NCI-H510A treated with DMSO at 0.1 percent for 48 hours (cell line): ENCODE measurements at places on chromosomes 7 and 10.
A peak's percentile ranks its signal among the peaks of the same experiment; 100 is the strongest.

DNA sequence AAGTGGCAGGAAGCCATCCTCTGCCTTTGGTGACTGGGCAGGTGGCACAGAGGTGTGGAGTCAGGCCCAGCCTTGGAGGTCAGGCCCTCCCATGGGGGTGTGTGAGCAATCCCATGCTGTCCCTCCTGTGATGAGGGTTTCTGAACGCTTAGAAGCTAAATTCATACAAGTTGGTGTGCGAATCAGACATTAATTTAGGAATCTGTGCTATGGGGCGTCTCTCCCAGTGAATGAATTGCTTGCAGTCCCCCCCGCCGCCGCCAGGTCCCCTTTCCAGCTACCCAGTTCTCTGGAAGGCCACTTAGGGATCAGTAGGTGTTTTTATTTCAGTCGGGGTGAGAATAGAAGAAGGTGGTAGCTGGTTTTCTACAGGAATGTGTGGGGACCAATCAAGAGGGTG is 37.5 kb downstream of the LRRC18 start:
- no peak for DNase-seq

- DNase-seq, result no peak
Observed at GRCh38 chr7:74180866-74181265, 6.7 kb downstream of the EIF4H start.

- DNase-seq, result no peak
Observed at GRCh38 chr7:75573477-75574019, 81.4 kb downstream of the SPDYE5 start.

DNA sequence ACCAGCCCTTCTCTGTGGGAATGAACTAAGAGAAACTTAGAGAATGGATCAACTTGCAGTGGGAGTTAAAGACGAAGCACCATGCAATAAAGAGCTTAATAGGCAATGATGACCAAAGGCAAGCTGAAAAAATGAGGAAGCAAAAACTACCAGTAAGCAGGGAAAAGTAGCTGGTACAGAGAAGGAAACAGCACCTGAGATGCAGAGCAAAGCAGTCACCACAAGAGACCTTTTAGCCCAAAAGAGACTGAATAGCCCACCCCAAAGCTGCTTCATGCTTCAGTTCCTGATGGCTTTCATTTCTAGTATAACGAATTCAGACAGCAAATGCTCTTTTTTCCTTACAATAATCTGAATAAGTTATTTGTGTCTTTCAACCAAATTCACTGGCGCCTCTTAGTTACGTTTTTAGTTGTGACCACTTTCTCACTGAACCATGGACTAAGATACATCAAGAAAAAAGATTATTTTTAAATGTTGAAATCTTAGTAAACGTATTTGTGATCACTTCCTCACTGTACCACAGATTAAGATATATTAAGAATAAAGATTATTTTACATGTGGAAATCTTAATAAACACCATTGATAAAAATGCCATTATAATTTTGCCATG is 76.0 kb downstream of the USP6NL start:
- no peak for DNase-seq

DNA sequence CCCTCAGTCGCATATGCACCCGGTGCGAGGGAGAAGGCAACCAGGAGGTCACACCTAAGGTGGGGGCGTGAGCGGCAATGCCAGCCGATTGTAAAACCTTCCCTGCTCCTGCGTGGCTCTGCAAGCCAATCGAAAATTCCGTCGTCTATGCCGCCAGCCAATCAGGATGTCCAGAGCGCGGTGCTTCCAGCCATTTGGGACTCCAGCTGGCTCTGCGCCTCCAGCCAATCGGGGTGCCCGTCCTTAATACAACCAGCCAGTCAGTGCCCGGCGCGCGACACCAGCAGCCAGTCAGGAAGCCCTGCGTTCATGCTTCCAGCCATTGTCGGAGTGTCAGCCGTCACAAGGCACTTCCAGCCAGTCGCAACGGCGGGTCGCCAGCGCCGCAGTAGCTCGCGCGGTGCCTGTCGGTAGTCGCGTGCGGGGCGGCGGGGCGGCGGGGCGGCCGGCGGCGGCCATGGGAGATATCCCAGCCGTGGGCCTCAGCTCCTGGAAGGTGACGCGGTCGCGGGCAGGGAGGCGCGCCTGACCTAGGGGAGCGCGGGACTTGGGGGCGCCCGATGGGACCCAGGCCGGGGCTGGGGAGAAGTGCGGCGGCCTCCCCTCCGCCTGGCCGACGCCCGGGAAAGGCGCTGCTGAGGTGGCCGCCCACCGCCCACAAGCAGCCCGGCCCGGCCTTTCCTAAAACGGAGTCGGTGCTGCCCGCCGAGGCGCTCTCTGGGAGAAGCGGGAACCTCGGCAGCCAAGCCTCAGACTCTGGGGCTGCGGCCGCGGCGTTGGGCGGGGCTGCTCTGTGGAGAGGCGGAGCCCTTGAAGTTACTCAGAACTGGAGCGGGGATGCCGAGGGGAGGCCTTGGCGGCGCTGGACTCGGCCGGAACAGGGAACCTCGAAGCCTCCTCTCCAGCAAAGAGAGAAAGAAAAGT is at the start of gene AKR1E2:
Gene AKR1E2 (plus strand): TSS at position 340 of the 924 bp plus-strand sequence. CDS start 118 bp downstream, at position 458.
- peak; percentile 79 for DNase-seq

DNA sequence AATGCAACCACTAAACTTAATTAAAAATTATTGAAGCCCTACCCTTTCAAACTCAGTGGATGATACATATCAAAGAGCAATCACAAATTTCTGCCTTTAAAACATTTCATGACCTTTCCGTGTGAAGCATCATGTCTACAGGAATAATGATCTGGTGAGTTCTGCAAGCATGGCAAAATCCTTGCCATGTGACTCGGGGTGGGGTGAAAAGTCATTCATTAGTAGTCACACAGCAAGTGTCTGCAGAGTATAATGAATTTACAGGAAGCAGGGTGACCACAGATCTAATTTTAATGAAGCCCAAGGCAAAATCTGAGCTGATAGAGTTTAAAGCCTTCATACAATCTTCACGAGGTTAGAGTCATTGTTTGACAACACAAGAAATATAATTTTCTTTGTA is 351.9 kb downstream of the THSD7A start:
- DNase-seq, result no peak

GRCh38 chr7:7237201-7237977 is 55.0 kb downstream of the C1GALT1 start:
- no peak for DNase-seq

GRCh38 chr10:125823663-125824251 is 411 bp downstream of the BCCIP start:
- no peak for DNase-seq

GRCh38 chr7:141519623-141520022 is 31.6 kb upstream of the AGK start:
- no peak for DNase-seq

- no peak for DNase-seq
Observed at GRCh38 chr7:129702316-129702715, 90.8 kb downstream of the NRF1 start.

GRCh38 chr10:26969145-26969926 is 108.6 kb upstream of the ABI1 start:
- no peak for DNase-seq

- no peak for DNase-seq
Observed at GRCh38 chr10:76191336-76191735, 759.9 kb downstream of the LRMDA start.

DNA sequence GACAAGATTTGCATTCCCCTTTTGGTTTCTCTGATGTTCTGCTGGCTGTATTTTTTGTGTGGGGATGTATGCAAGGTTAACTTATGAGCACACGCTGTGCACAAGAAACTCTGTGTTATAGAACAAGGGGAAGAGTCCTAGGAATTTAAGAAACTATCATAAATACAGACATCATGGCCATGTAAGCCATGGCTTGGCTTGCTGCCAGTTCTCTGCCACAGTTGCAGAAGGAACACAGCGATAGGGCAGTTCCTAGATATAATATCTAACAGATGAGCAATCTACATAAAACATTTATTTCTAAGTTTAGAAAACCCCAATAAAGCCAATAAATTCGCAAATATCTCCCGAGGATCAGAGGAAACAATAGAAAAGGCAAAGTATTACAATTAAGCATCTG is 153.3 kb downstream of the LRRTM3 start:
- no peak for DNase-seq

DNA sequence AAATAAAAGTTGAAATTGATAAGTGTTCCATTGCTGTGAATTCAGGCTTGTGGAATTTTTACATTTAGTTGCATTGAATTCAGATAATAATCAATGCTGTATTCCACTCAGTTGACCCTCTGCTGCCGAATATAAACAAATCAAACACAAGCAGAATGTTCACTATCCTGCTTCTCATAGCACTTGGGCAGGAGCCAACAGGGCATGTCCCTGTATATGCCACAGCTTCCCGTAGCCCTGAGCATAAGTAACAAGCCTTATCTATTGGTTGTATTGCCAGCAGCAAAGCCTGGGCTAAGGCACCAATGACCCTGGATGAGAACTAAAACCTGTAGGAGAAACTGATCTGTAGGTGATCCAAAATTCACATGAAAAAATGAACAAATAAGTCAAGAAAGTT is 145.9 kb downstream of the ARHGAP12 start:
- no peak for DNase-seq

- DNase-seq, result no peak
Observed at GRCh38 chr10:1020958-1021357, 4.7 kb downstream of the IDI2 start.

DNA sequence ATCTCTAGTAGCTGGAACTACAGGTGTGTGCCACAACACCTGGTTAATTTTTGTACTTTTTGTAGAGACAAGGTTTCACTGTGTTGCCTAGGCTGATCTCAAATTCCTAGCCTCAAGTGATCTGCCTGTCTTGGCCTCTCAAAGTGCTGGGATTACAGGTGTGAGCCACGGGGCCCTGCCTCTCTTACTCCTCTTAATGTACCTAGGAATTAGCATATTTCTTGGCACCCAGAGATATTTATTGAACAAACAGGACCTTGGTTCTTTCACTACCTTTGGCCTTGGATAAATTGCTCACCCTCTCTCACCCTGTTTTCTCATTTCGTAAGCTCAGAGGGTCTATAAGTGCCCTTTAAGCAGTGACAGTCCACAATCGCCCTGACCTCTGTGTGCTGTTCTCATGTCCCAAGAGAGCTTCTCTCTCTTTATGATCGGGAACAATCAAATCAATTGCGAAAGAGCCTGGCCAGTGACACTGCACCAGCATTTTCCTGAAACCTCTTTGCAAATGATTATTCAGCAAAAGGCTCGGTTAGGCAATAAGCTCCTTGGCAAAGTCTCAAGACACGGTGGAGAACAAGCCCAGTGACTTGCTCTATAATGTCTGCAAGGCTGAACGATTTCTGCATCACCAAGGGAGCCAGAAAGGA is 117.7 kb downstream of the APBB1IP start:
- DNase-seq, result no peak

GRCh38 chr10:15796098-15796759 is 64.1 kb downstream of the MINDY3 start:
- DNase-seq, result no peak

- no peak for DNase-seq
Observed at GRCh38 chr10:104150139-104150538, 28.2 kb downstream of the SFR1 start.

DNA sequence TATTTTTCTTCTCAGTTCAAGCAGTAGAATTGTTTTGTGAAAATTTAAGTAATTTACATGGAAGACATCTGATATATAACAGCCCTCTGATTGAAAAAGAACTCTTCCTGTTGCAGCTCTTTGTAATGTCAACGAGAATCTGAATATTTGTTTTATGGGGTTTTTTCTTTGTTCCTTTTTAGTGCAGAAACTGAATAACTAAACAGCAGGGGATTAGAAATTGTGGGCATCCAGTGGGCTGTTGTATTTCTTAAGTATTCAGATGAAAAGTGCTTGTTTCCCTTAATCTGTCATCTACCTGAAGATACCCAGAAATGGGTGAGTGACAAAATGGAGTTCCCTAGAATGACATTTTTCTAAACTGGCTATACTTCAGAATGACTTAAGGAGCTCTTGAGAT is 7.4 kb downstream of the ARL4A start:
- no peak for DNase-seq

DNA sequence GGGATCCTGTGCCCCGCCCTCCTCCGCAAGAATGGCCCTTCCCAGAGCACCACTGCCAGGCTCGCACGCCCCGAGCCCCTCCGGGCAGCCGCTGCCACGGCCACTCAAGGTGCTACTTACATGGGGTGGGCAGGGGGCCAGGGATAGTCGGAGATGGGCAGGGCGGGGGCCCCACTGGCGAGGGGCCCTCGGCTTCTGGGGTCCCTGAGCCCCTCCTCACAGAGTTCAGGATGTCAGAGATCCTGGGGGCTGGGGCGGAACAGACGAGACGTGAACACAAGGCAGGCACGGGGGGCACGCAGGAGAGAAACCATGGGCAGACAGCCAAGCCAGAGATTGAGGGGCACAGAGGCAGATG is 25.6 kb downstream of the YKT6 start:
- DNase-seq, result no peak

GRCh38 chr7:88224601-88225275 is 4.9 kb upstream of the SRI start:
- DNase-seq, result no peak

DNA sequence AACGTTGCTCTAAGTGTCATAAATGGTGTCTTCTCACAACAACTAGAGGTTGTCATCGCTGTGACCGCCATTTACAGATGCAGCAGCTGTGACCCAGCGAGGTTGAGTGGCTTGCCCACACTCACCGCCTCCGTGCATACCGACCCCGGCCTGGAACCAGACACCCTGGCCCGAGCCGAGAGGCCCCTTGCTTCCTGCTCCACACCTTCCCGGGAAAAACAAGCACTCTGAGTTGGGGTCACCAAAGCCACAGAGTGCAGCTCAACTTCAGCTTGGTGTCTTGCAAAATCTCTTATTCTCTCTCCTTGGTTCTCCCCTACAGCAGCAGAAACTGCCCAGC is 115.7 kb upstream of the PPP2R2D start:
- no peak for DNase-seq

GRCh38 chr7:102169651-102170392 is 116.8 kb upstream of the SH2B2 start:
- DNase-seq, result no peak

GRCh38 chr10:8158193-8159071 is 103.9 kb downstream of the GATA3 start:
- DNase-seq, result no peak

- DNase-seq, result no peak
Observed at GRCh38 chr7:90710466-90710850, 114.3 kb downstream of the CDK14 start.

- DNase-seq, result no peak
Observed at GRCh38 chr7:53151496-53151895, 116.1 kb downstream of the POM121L12 start.
